Ecto neural progenitor cell (in vitro differentiated cells): ENCODE measurements at places on chromosomes 6 and 20.

- no peak for DNase-seq
These were observed 261.4 kb upstream of the JARID2 start for GRCh38 chr6:14984519-14984853.

DNA sequence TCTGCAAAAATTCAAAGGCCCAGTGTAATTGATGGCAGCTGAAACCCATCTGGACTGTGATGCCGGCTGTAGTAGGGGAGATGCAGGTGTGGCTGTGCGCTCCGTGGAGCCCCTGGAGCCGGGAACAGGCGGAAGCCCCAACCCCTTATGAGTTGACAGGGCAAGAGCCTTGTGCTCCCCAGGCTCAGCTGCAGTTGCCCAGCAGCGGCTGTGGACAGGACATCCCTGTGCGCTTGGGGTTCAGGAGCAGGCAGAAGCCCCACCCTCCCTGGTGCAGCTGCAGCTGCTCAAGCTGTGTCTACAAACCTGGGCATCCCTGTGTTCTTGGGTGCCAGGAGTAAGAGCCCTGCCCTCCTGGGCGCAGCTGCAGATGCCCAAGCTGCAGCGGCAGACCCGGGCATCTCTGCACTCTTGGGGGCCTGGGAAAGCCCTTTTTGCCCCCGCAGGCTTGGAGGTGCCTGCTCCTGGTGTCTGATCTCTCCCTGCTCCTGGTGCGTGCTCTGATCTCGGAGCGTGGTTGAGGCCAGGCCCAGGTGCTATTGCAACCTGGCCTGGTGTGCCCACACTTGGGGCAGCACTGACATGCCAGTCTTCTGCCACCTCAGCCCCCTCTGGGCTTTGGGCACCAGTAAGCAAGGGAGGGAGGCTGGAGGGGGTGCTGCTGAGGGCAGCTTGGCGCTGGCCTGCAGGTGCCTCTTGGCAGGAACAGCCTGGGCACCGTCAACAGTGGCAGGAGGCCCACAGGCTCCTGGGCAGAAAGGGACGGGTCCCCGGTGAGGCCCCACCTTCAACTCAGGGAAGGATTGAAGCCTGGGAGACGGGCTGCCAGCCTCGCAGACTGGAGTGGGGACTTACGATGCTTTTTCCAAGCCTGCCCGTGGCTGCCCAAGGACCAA lies 30.3 kb downstream of the OR2J2 start:
- no peak for DNase-seq

- no peak for DNase-seq
These were observed 52.4 kb downstream of the MAP3K7 start for GRCh38 chr6:90534337-90535025.

- no peak for DNase-seq
These were observed 218.5 kb upstream of the QKI start for GRCh38 chr6:163195721-163196691.

GRCh38 chr20:49323622-49324238 lies 45.9 kb upstream of the ZNFX1 start:
- no peak for DNase-seq

GRCh38 chr6:119243657-119244056 lies 105.9 kb downstream of the MAN1A1 start:
- DNase-seq: no peak

DNA sequence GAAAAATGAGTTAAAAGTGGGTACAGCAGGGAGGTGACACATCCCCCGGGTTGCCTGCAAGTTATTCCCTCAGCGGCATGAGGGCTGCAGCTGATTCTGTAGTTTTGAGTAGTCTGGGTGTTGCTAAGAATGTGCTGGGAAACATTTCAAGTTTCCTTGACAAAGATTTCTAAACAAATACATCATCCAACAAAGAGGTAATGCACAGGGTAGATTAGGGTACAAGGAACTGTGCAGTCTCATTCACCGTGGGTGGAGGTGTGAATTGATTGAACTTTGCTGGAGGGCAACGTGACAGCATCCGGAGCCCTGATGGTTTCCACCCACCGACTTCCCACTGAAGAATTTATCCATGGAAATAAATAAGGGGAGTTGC lies 21.8 kb downstream of the CASS4 start:
- DNase-seq: no peak

DNA sequence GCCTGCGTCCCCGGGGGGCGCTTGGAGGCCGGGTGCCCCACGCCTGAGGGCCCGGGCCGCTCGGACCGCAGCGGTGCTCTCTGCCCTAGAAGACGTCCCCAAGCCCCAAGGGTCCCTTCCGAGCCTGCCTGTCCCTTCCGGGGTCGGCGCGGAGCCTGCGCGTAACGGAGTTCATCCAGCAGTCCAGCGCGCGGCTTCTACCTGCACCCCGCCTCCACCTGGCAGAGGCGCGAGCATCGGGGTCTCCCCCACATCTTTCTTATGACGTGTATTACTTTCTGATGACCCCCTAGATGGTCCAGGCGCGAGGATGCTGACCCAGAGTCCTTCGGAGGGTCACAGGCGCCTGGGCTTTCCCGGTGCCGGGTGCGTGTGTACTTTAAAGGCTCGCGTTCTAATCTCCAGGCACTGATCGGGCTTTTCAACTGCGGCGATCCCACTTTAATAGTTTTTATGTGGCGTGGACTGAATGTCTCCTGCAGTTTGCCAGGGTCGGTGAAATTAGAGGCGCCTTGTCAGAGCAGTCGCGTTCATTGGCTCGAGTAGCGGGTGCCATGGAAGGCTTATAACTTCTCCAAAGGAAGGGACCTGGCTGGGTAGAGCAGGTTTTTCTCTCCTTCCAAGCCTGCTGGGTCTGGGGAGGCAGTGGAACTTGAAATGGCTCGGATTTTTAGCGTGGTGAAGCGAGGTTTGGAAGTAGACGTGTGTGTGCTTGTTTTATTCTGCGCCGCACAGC lies 912 bp downstream of the EYA4 start:
- DNase-seq: peak; percentile 69

DNA sequence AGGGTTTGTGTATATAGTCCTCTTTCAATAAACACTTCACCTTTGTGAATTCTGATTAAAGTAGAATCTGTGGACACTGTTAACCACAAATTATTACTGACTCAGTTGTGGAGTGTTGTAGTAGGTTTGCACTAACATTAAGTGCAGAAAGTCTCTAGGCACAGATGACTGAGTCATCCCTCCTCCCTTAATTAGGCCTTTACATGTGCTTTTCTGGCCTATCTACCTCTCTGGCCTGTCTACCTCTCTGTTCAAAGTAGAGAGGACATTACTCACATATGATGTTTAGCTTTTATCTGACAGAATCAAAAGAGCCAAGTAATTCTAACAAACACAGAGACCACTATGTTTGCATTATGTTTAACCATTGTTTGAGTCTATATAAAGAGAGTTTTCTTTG lies 783.0 kb downstream of the TENT5A start:
- DNase-seq: no peak
